ENCODE measurements at places on chromosomes 7 and 10. TPM values are rescaled to one million over a fixed set of nuclear protein-coding genes. Genes with fewer than 3 reads are reported as not detected.
A peak's percentile ranks its signal among the peaks of the same experiment; 100 is the strongest.

Gene NEUROG3
- total RNA-seq = not detected

Gene SAP25
- total RNA-seq = 102 TPM

- H3K4me3 ChIP-seq = peak overlapping the region; percentile 100
- peak overlapping the region; percentile 100 for H3K27ac ChIP-seq
- no peaks in the 10 kb centered on the region for H3K27me3 ChIP-seq
- DNase-seq = no peak
- H3K4me1 ChIP-seq = peaks cover 28% of the 10 kb centered on the region
These were observed 1.1 kb downstream of the HNRNPA2B1 start for GRCh38 chr7:26199301-26200037.

- no peaks in the 10 kb centered on the region for H3K36me3 ChIP-seq
- H3K4me3 ChIP-seq = peak overlapping the region; percentile 75
- DNase-seq = no peak
- peaks cover 30% of the 10 kb centered on the region for H3K4me1 ChIP-seq
- no peak overlapping the region for H3K27ac ChIP-seq
These were observed 1.0 kb downstream of the CPED1 start for GRCh38 chr7:120989257-120990220.

DNA sequence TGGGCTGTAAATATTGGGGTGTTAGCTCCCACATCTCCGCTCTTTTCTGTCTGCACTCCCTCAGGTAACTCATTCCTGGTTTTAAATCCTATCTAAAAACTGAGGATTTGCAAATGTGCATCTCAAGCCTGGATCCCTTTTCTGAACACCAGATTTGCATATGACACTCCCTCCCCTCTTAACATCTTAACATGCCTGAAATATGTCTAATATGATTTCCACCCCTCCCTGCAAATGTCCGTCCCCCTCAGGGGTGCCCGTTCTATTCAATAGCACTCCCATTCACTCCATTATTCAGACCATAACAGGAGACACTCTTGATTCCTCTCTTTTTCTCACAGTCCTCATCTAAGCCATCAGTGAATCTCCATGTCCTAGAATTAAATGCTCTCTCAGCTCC, 8.3 kb upstream of the CALD1 start:
- H3K27ac ChIP-seq = no peak overlapping the region
- no peak overlapping the region for H3K4me3 ChIP-seq
- peaks cover 15% of the 10 kb centered on the region for H3K4me1 ChIP-seq
- DNase-seq = no peak

- no peak for DNase-seq
- peak overlapping the region; percentile 17 for H3K4me3 ChIP-seq
- no peaks in the 10 kb centered on the region for H3K27me3 ChIP-seq
- H3K4me1 ChIP-seq = peaks cover 82% of the 10 kb centered on the region
These were observed 44.9 kb downstream of the FIGNL1 start for GRCh38 chr7:50405221-50405620.

Gene AGMO
- total RNA-seq = not detected

Gene SLC39A12
- total RNA-seq = not detected

- no peak overlapping the region for H3K27ac ChIP-seq
- no peaks in the 10 kb centered on the region for H3K27me3 ChIP-seq
- peaks cover 5% of the 10 kb centered on the region for H3K4me1 ChIP-seq
- no peak overlapping the region for H3K4me3 ChIP-seq
- H3K36me3 ChIP-seq = no peaks in the 10 kb centered on the region
These were observed 116.9 kb upstream of the ANLN start for GRCh38 chr7:36272567-36273269.

- H3K4me1 ChIP-seq = no peaks in the 10 kb centered on the region
- no peak for DNase-seq
- H3K36me3 ChIP-seq = no peaks in the 10 kb centered on the region
- peaks cover 7% of the 10 kb centered on the region for H3K27me3 ChIP-seq
- H3K4me3 ChIP-seq = no peak overlapping the region
These were observed 236.4 kb upstream of the SP4 start for GRCh38 chr7:21191321-21192073.

Gene XRCC2
- 1.1 TPM for total RNA-seq

Gene GPR141
- not detected for total RNA-seq

GRCh38 chr10:59808896-59809643, 55.8 kb upstream of the MRLN start:
- H3K4me1 ChIP-seq = peaks cover 4% of the 10 kb centered on the region
- H3K36me3 ChIP-seq = peaks cover 93% of the 10 kb centered on the region
- no peaks in the 10 kb centered on the region for H3K27me3 ChIP-seq
- H3K27ac ChIP-seq = no peak overlapping the region
- H3K4me3 ChIP-seq = no peak overlapping the region

- H3K36me3 ChIP-seq = peaks cover 6% of the 10 kb centered on the region
- H3K4me3 ChIP-seq = no peak overlapping the region
- no peak overlapping the region for H3K27ac ChIP-seq
- no peak for DNase-seq
These were observed 8.4 kb upstream of the RBM28 start for GRCh38 chr7:128352153-128352537.

Gene MYH16
- total RNA-seq = not detected

- H3K4me3 ChIP-seq = no peak overlapping the region
- no peak overlapping the region for H3K27ac ChIP-seq
- H3K4me1 ChIP-seq = peaks cover 27% of the 10 kb centered on the region
- DNase-seq = no peak
- H3K36me3 ChIP-seq = peaks cover 73% of the 10 kb centered on the region
These were observed 159.5 kb upstream of the KLF14 start for GRCh38 chr7:130893441-130893894.

- H3K27ac ChIP-seq = no peak overlapping the region
- H3K36me3 ChIP-seq = peaks cover 9% of the 10 kb centered on the region
- H3K27me3 ChIP-seq = no peaks in the 10 kb centered on the region
- H3K4me1 ChIP-seq = no peaks in the 10 kb centered on the region
- DNase-seq = no peak
- H3K4me3 ChIP-seq = no peak overlapping the region
These were observed 70.6 kb upstream of the ZMIZ2 start for GRCh38 chr7:44678101-44678470.

- H3K27me3 ChIP-seq = no peaks in the 10 kb centered on the region
- DNase-seq = no peak
- no peak overlapping the region for H3K27ac ChIP-seq
- H3K4me3 ChIP-seq = no peak overlapping the region
- no peaks in the 10 kb centered on the region for H3K4me1 ChIP-seq
These were observed 235.1 kb downstream of the SEMA3E start for GRCh38 chr7:83413831-83414230.

Gene DNAAF5
- total RNA-seq = 12.3 TPM

GRCh38 chr10:11472158-11472753, 139.2 kb downstream of the USP6NL start:
- DNase-seq = peak; percentile 73
- H3K4me1 ChIP-seq = peaks cover 2% of the 10 kb centered on the region
- H3K27ac ChIP-seq = peak overlapping the region; percentile 13
- H3K4me3 ChIP-seq = no peak overlapping the region

GRCh38 chr10:100728928-100729861, 16.2 kb upstream of the PAX2 start:
- peaks cover 4% of the 10 kb centered on the region for H3K36me3 ChIP-seq
- H3K4me3 ChIP-seq = peak overlapping the region; percentile 76
- H3K27ac ChIP-seq = no peak overlapping the region
- H3K27me3 ChIP-seq = peaks cover 51% of the 10 kb centered on the region
- no peak for DNase-seq
- peaks cover 29% of the 10 kb centered on the region for H3K4me1 ChIP-seq

DNA sequence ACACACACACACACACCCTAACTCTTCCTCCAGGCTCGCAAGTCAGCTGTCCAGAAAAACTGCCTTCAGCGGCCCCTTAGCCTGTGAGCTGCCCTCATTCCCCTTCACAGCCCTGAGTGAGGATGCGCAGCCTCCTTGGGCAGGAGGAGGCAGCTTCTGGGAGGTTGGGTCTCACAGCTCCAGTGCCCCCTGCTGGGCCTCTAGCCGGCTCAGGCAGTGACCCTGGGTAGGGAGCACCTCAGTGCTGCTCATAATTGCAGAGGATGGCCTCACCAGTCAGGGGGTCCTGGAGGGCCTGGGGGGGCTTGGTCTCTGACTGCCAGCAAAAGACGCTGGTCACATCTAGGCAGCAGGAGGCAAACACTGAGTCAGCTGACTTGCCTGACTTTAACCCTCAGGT, 43.7 kb downstream of the ZNF273 start:
- DNase-seq = peak; percentile 11
- H3K36me3 ChIP-seq = no peaks in the 10 kb centered on the region
- peaks cover 50% of the 10 kb centered on the region for H3K27me3 ChIP-seq
- peaks cover 1% of the 10 kb centered on the region for H3K4me1 ChIP-seq

GRCh38 chr7:55469721-55470120, 102.6 kb downstream of the VOPP1 start:
- no peaks in the 10 kb centered on the region for H3K27me3 ChIP-seq
- peaks cover 8% of the 10 kb centered on the region for H3K36me3 ChIP-seq
- DNase-seq = no peak
- H3K4me3 ChIP-seq = peak overlapping the region; percentile 39

GRCh38 chr10:44959247-44960087, at the start of gene RASSF4:
RASSF4 (plus strand) TSS chr10:44959802; CDS start chr10:44970203, 10,401 bp downstream.
- H3K27me3 ChIP-seq = no peaks in the 10 kb centered on the region
- H3K4me1 ChIP-seq = peaks cover 40% of the 10 kb centered on the region
- DNase-seq = peak; percentile 83

Gene IFIT1B
- not detected for total RNA-seq

- no peak for DNase-seq
- H3K27me3 ChIP-seq = no peaks in the 10 kb centered on the region
- H3K4me1 ChIP-seq = no peaks in the 10 kb centered on the region
- H3K36me3 ChIP-seq = no peaks in the 10 kb centered on the region
- no peak overlapping the region for H3K27ac ChIP-seq
These were observed 211.2 kb upstream of the DGKB start for GRCh38 chr7:15113752-15114151.

Gene SAMD9
- total RNA-seq = 46.8 TPM

GRCh38 chr10:75272896-75273295, 37.1 kb upstream of the COMTD1 start:
- H3K36me3 ChIP-seq = no peaks in the 10 kb centered on the region
- peaks cover 17% of the 10 kb centered on the region for H3K27me3 ChIP-seq
- DNase-seq = no peak
- H3K4me3 ChIP-seq = no peak overlapping the region
- no peak overlapping the region for H3K27ac ChIP-seq

Measured in naive thymus-derived CD8-positive, alpha-beta T cell (primary cell).